NCI-H526 treated with DMSO at 0.1 percent for 48 hours (cell line): ENCODE measurements at places on chromosomes 13 and 19.

GRCh38 chr19:17490411-17490810, 20.1 kb downstream of the SLC27A1 start:
- DNase-seq: no peak

GRCh38 chr19:50705422-50706019, 14.1 kb downstream of the SHANK1 start:
- DNase-seq: peak; percentile 16

DNA sequence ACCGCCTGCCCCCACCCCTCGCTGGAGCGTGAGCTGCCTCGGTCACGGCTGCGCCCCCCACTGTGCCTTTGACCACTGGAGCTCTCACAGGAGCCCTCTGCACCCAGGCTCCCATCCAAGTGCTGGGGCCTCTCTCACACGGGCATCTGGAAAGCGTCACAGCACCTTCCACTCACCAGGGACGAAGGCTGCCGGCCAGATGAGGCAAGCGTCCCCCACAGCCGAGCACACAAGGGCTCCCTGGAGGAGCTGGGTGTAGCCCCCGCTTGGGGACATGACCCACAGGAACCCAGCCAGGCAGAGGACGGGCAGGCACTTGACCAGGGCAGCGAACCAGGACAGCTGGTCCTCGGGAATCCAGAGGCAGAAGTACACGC, 560 bp downstream of the TMEM86B start:
- no peak for DNase-seq

DNA sequence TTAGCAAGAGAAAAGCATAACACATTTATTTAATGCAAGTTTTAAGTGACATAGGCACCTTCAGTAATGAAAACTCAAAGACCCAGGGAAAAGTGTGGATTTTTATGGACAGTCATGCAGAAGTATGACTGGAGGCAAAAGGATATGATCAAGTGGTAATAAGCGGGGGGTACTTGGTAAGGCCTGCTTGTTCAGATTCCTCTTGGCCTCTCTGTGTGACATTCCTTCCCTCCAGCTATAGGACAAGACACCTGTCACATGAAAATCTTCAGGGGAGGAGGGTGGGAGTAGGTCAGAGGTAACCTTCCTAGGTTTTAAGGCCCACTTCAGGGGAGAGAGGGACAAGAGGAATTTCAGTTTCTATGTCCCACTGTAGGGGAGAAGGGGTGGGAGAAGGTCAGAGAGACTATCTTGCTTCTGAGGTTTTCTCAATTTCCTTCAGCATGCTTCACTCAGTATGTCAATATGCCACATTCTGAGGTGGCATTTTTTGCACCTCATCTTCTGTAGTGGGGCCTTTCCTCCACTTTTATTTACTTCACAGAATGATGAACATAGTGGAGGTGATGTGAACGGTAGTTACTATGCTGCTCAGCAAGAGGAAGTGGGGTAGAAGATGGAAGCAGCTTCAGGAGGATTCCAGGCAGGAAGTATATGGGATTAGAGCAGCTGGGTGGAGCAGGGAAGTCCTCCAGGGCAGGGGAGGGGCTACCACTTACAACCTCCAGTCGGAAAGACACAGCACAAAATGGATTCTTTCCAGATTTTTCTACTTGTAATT, 73.2 kb upstream of the RFC3 start:
- peak; percentile 67 for DNase-seq

GRCh38 chr19:37929355-37929923, 22.4 kb downstream of the SIPA1L3 start:
- no peak for DNase-seq
